ENCODE measurements at places on chromosomes 12 and 14.
A peak's percentile ranks its signal among the peaks of the same experiment; 100 is the strongest.

GRCh38 chr14:77212943-77213678, 31.5 kb downstream of the TMEM63C start:
- peak; percentile 37 for DNase-seq

GRCh38 chr14:91115986-91116770, 2.3 kb downstream of the DGLUCY start:
- DNase-seq, result peak; percentile 21

- no peak for DNase-seq
Measured at GRCh38 chr14:81312289-81312876, 87.7 kb downstream of the STON2 start.

DNA sequence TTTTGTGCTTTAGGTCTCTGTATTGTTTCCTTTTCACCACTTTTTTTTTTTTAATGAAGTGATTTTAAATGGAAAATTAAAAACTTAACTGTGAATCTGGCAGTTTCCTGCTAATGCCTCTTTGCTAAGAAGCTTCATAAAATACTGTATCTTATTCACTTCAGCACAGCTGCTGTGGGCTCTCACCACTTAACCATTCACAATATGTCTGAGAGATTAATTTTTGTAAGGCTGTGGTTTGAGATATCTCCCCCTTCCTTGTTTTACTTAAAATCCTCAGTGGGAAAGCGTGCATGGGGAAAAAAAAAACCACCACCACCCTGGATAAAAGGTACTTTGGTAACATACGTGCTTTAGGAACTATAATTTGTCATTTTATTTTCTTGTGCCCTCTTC, 115.9 kb downstream of the ETV6 start:
- DNase-seq, result no peak

DNA sequence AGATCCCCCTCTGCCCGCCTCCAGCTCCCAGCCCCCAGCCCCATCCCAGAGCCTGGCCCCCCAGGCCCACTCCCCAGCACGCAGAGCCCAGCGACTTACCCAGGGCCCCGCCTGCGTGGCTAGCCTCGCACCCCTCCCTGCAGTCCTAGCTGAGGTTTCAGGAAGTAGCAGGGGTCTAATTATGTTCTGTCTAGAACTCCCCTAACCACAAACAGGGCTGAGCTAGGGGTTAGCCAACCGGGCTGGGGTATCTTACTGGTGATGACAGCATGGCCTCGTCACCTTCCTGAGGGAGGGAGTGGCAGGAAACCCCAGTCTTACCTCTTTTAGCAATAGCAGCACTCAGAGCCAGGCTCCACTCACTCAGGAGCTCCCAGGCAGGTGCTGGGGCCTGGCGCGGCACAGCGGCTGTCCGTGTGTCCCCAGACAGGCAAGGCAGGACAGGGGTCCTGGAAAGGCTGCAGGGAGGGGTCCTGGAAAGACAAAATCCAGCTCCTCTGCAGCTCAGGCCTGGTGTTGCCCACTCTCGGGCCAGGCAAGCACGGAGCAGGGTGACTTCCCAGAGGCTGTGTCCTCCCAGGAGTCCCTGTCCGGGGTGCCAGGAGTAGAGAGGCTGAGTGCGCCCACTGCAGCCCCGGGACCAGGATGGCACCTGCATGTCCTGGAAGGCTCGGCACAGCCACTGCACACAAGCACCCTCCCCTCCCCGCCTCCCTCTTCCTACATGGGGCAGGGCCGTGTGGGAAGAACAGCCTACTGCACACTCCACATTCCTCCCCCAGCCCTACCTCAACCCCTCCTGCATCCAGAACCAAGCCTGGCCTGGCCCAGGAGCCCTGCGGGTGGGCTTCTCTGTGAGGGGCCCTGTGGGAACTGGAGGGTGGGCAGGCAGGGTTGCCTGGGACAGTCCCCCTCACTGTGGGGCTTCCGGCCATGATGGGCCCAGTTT, at the start of gene GPR132:
Gene GPR132 (minus strand): TSS at position 151 of the 949 bp plus-strand sequence. CDS start 10,010 bp downstream, outside the sequence.
- peak; percentile 99 for DNase-seq

- DNase-seq, result no peak
Measured at GRCh38 chr14:75226755-75227544, 50.5 kb upstream of the TMED10 start.

- no peak for DNase-seq
Measured at GRCh38 chr14:100033347-100034075, 31.7 kb upstream of the EVL start.

DNA sequence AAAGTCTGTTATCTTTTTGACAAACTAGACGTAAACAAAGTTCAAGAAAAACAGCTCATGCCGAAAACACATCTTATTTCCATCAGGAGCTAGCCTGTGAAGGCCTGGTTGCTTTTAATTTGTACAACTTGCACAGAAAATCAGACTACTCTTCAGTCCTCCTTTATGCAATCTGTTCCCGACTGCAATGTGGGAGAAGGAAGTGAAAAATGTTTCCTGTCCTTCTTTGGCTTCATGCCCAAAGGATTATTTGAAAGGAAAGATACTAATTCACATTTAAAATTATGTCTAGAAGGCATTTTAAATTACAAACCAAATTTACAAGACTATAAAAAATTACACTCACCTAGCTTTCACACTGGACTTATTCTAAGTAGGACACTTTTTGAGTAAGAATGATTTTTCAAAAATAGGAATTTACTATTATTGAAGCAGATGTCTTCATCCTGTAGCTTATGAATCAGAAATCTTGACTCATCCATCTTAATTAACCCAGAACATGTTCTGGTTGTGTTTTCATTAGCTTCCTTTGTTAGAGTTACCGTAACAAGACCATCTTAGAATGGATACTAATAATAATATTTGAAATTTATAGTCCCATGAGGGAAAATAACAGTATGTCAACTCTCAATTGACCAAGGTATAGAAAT, 272.6 kb downstream of the PRKD1 start:
- DNase-seq, result no peak

DNA sequence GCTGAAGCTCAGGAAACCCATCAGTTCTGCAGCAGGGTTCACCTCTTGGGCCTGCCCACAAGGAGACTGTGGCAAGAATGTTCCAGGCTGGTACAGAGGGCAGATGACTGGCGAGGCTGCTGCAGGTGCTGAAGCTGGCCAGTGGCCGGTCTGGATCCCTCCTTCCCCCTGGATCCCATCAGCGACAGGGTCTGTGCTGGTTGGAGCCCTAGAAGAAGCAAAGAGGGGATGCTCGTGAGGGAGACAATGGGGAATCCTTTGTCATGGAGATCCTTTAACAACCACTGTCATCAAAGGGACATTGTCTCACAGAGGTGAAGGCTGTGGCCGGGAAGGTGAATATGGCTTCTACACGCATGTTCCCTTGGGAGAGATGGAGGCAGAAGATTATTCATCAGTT, 211.4 kb upstream of the TMEM132C start:
- DNase-seq, result no peak

- DNase-seq, result peak; percentile 78
Measured at GRCh38 chr12:47834199-47834903, 14.6 kb upstream of the HDAC7 start.

GRCh38 chr12:86233126-86233525, 23.1 kb downstream of the MGAT4C start:
- no peak for DNase-seq

GRCh38 chr12:4736091-4736490, 15.9 kb downstream of the GALNT8 start:
- DNase-seq, result no peak

- DNase-seq, result no peak
Measured at GRCh38 chr14:21163871-21164291, 8.0 kb upstream of the OR5AU1 start.

GRCh38 chr14:103198131-103199105, 75.2 kb downstream of the TNFAIP2 start:
- no peak for DNase-seq

- peak; percentile 52 for DNase-seq
Measured at GRCh38 chr12:26028953-26029735, 70.7 kb downstream of the RASSF8 start.

- DNase-seq, result no peak
Measured at GRCh38 chr12:106039242-106039641, 99.5 kb downstream of the NUAK1 start.

DNA sequence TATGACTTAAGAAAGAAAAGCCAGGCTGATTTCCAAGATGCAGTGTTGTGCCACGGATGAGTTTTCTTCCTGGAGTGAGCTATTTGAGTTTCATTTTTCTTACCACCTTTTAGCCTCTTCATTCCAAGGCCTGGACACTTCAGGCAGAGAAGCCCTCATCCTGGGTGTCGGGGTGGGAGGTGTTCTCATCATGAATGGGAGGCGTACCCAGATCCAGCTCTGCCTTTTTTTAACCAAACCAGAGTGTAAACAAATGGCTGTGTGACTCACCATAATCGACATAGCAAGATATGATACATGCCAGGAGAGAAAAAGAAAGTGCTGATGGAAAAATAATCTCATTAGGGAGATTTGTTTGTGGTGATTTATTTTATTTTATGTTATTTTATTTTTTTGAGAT, 79.9 kb downstream of the ARF6 start:
- no peak for DNase-seq

DNA sequence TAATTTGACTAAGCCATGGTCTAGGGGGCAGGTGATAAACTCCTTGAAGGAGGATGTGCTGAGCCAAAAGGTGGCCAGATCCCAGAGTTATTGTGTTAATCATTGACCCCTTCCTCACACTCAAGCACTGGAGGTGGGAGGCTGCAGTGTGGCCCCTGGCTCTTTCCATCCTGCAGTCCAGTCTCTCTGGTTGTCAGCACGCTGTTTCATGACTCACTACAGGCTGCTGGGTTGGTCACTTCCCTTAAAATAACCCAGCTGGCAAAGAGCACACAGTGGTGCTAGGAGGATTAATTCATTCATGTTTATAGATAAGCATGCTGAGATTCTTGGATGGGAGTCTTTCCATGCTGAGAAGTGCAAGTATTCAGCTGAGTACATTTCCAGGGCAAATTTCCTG, 228.9 kb downstream of the ANO2 start:
- no peak for DNase-seq

DNA sequence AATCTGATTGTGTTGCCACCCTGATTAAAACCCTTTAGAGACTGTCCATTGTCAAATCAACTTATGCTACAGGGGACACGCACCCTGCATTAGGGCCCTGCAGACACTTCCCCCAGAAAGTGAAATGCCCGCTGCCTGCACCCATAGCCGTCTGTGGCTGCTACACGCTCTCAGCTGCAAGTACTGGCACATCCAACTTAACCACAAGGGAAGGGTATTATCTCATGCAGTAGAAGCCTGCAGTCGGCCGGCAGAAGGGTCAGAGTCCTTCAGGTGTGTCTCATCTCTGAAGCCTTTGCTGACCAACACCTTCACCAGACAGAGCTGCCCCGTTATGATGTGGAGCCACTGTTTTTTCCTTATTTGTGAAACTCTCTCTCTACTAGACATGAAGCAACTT, 20.8 kb downstream of the CFAP251 start:
- DNase-seq, result no peak

DNA sequence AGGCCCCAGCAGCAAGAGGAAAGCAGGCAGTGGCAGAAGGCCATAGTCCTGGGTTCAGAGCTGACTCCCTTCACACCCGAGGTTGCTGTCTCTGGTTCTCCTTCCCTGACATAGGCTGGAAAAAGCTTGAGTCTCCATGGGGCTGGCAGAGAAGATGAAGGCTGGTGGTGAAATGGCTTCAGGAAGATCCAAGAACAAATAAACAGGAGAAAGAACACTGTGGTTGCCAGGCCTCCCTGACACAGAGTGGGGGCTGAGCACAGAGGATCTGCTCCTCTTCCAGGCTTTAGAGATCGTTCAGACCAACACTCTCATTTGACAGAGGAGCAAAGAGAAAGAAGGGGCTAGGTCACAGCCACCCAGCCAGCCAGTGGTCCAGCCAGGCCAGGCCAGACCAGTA, 14.3 kb downstream of the HDAC7 start:
- no peak for DNase-seq

- DNase-seq, result peak; percentile 71
Measured at GRCh38 chr14:25132732-25133422, 82.9 kb upstream of the STXBP6 start.

All from common myeloid progenitor, CD34-positive (primary cell).